Neural cell (in vitro differentiated cells): ENCODE measurements at places on chromosomes 5 and 9. TPM values are rescaled to one million over a fixed set of nuclear protein-coding genes. Genes with fewer than 3 reads are reported as not detected.

The MFAP3 gene
- polyA plus RNA-seq, result 103 and 104 TPM in 2 replicates

The KIF27 gene
- 7.1 and 8.8 TPM in 2 replicates for polyA plus RNA-seq

The CER1 gene
- not detected in 2 replicates for polyA plus RNA-seq

The KLHL3 gene
- 10.9 and 12.9 TPM in 2 replicates for polyA plus RNA-seq

The ABITRAM gene
- 19.9 and 21.1 TPM in 2 replicates for polyA plus RNA-seq

The FABP6 gene
- 3.6 TPM in 1 of 2 replicates, not detected in the other for polyA plus RNA-seq

The CTSV gene
- 0.32 and 1.8 TPM in 2 replicates for polyA plus RNA-seq

The ANKRD31 gene
- polyA plus RNA-seq, result 0.48 and 0.62 TPM in 2 replicates

The SPINK7 gene
- polyA plus RNA-seq, result not detected in 2 replicates

The GABRA1 gene
- 43.1 and 50.6 TPM in 2 replicates for polyA plus RNA-seq

The CFAP90 gene
- polyA plus RNA-seq, result 0.45 and 2.1 TPM in 2 replicates

The OTP gene
- not detected in 2 replicates for polyA plus RNA-seq

The PRUNE2 gene
- polyA plus RNA-seq, result 9.7 TPM in 2 replicates

The SMIM32 gene
- 3.6 and 4.9 TPM in 2 replicates for polyA plus RNA-seq

The TRIM14 gene
- not detected in 2 replicates for polyA plus RNA-seq

The FREM1 gene
- polyA plus RNA-seq, result 2.3 and 2.6 TPM in 2 replicates

The PLCXD3 gene
- 3.9 and 6.6 TPM in 2 replicates for polyA plus RNA-seq

The IFNA13 gene
- polyA plus RNA-seq, result not detected in 2 replicates

The C5orf52 gene
- polyA plus RNA-seq, result not detected in 2 replicates

The TAF11L8 gene
- not detected in 2 replicates for polyA plus RNA-seq

The LRRTM2 gene
- 5.9 and 6.1 TPM in 2 replicates for polyA plus RNA-seq

The TNFSF15 gene
- not detected in 2 replicates for polyA plus RNA-seq

The SOWAHA gene
- 23.4 and 26.9 TPM in 2 replicates for polyA plus RNA-seq

The BHMT2 gene
- polyA plus RNA-seq, result not detected in 2 replicates

The GPX8 gene
- polyA plus RNA-seq, result 0.20 and 1.2 TPM in 2 replicates

The MAN1B1 gene
- polyA plus RNA-seq, result 72.0 and 90.9 TPM in 2 replicates

The NTRK2 gene
- 14.2 and 15.3 TPM in 2 replicates for polyA plus RNA-seq

The ZNF354C gene
- 4.4 and 6.1 TPM in 2 replicates for polyA plus RNA-seq

The OLFM1 gene
- 102 and 134 TPM in 2 replicates for polyA plus RNA-seq

The ARHGEF37 gene
- polyA plus RNA-seq, result 0.53 and 0.68 TPM in 2 replicates

The FOXE1 gene
- 0.14 TPM in 1 of 2 replicates, not detected in the other for polyA plus RNA-seq

The SLC34A1 gene
- polyA plus RNA-seq, result not detected in 2 replicates

The ASS1 gene
- polyA plus RNA-seq, result 0.80 and 2.6 TPM in 2 replicates

The RNF183 gene
- polyA plus RNA-seq, result not detected in 2 replicates

The PCDHGB3 gene
- not detected in 2 replicates for polyA plus RNA-seq

The TRAF1 gene
- polyA plus RNA-seq, result 0.42 and 0.89 TPM in 2 replicates

The ACSL6 gene
- polyA plus RNA-seq, result 30.5 and 39.0 TPM in 2 replicates

The PCDHGA2 gene
- polyA plus RNA-seq, result 0.21 and 0.26 TPM in 2 replicates

The PCDHB12 gene
- 1.3 and 2.2 TPM in 2 replicates for polyA plus RNA-seq

The SPATA31E1 gene
- not detected in 2 replicates for polyA plus RNA-seq

The TOR1A gene
- polyA plus RNA-seq, result 56.3 and 61.8 TPM in 2 replicates

The TLX3 gene
- not detected in 2 replicates for polyA plus RNA-seq

The NCS1 gene
- polyA plus RNA-seq, result 73.3 and 82.1 TPM in 2 replicates

The NUTM2G gene
- polyA plus RNA-seq, result 0.18 and 1.1 TPM in 2 replicates

The KIAA0825 gene
- polyA plus RNA-seq, result 5.1 and 5.3 TPM in 2 replicates

The SMIM15 gene
- 22.8 and 30.1 TPM in 2 replicates for polyA plus RNA-seq

The SLC12A7 gene
- 3.1 and 4.5 TPM in 2 replicates for polyA plus RNA-seq
